NCI-H524 treated with DMSO at 0.1 percent for 48 hours (cell line): ENCODE measurements at places on chromosomes 3 and 15.
A peak's percentile ranks its signal among the peaks of the same experiment; 100 is the strongest.

- no peak for DNase-seq
These were observed 26.9 kb downstream of the PDIA5 start for GRCh38 chr3:123093696-123094095.

DNA sequence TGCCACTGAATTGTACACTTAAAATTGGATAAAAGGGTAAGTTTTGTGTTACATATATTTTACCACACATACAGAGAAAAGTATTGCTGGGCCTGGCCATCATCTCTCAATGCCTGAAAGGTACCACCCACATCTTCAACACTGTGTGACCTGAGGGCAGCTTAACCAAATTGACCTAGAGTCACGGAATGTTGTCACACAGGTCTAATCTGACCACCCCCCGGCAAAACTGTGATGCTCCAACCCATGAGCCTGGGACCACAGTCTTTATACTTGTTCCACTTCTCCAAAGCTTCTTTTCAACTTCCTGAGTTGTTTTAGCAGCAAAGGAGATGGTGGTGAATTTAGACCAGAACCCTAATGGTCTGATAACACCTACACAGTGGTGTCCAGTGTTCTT, 210.3 kb upstream of the TPM1 start:
- no peak for DNase-seq

- no peak for DNase-seq
These were observed 30.9 kb downstream of the PPCDC start for GRCh38 chr15:75054172-75054897.

DNA sequence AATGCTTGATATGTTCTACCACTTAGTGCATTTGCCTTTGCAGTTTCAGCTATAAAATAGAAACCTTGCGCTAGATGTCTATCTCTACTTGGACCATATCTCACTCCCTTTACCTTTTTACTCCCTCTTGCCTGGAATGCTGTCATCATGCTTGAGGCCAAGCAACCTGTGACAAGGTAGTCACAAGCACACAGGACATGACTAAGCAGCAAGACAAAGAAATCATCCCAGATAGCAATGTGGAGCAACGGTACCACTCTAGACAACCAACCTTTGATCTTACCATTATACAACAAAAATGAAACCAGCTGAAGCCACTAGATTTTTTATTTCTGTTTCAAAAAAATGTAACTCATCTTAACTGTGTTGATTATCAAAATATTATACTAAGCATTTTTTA, 50.5 kb upstream of the SPSB4 start:
- no peak for DNase-seq

DNA sequence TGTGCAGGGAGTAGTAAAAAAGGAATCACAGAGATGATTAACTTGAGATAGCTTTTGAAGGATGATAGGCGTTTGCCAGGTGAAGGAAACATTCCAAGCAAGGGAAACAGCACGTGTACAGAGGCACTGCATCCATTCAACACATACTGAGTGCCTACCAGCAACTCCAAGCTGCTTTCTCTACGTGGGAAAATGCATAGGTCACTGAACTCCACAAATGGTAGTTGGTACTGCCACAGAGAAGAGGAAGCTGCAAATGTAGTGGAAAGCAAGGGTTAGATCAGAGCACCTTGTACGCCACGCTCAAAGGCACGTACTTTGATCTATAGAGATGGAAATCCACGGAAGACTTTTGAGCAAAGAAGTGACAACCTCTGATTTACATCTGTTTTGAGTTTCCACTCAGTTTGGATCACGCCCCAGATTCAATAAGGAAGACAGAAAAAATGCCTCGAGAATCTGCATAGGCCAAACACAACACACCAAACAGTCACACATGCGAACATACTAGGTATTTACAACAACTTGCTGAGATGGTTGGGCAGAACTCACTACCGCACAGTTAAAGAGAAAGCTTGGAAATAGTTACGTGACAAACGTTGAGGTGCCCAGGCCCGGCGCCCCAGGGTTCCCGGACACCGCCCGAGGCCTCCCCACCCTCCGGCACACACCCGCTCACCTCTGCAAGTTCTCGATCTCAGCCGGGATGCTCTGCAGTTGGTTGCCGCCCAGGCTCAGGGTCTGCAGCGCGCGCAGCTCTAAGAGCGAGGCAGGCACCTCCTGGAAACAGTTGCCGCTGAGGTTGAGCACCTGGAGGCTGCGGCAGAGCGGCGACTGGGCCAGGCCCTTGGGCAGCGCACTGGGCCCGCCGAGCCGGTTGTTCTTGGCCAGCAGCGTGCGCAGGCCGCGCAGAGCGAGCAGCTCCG, 826 bp downstream of the LRRC58 start:
- DNase-seq, result peak; percentile 31
